NCI-H460 (cell line): ENCODE measurements at places on chromosomes 7 and 10.

GRCh38 chr10:58019863-58020537 lies 247.7 kb downstream of the IPMK start:
- DNase-seq, result no peak

DNA sequence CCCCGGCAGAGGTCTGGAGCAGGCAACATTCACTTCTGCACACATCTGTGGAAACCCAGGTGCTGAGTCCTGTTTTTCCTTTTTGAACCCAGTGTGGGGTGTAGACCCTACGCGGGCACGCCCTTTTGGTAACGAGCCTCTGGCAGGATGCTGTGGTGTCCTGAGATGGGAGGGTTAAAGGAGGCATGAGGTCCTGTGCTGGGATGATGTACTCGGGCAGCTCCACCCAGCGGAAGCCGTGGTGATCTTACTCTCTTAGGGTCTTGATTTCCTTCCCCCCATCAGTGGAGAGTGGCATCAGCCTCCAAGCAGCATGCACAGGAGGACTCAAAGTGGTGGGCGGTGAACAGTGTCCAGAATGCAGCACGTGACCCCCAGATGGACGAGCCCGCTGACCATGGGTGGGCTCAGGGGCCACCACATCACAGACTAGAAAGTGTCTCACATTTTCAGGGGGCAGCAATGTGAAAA lies 148.6 kb downstream of the DNAJB6 start:
- no peak for DNase-seq

DNA sequence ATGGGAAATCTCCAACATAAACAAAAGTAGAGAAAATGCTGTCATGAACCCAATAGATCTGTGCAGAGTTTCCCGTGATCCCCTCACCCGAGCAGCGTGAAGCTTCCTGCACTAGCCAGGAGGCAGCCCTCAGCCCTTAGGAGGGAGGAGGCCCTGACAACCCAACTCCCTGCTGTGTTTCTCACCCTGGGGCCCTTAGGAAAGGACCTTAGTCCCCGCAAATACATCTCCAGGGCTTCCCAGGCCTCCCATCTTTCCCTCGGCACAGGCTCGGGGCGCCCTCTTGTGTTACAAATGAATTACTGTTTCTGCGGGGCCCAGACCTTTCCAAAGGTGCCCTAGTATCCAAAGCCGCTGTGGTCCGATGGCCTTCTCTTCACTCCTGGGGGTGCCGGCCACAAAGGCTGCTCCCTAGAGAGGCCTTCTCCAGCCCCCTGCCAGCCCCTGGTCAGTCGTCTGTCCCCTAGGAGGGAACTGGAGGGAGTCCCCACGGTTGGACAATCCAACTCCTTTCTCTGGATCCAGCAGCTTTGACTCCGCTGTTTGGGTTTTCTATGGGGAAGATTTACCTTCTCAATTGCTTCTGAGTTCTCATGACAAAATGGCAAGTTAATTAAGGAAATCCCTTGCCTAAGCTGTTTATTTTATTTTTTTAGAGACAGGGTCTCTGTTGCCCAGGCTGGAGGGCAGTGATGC lies 49.9 kb upstream of the SH2B2 start:
- DNase-seq, result peak; percentile 70

GRCh38 chr7:32536585-32536984 lies 41.3 kb downstream of the AVL9 start:
- DNase-seq, result no peak

DNA sequence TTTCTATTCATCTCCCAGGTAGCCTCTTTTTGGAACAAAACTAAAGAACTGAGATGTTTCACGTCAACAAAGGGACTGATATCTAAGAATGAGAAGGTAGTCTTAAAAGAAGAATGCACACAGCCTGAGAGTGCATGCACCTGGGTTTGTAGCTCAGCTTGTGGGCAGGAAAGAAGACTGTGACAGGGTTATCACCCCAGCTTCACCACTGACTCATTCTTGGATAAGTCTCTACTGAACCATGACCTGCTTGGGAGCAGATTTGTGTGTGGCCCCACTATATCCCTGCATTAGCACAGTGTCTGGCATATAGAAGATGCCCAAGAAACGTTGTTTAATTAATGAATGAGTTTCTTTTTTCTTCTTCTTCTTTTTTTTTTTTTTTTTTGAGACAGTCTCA lies 187.5 kb downstream of the GPAM start:
- DNase-seq, result no peak

- DNase-seq, result no peak
Observed at GRCh38 chr7:136122026-136122425, 144.9 kb upstream of the MTPN start.

DNA sequence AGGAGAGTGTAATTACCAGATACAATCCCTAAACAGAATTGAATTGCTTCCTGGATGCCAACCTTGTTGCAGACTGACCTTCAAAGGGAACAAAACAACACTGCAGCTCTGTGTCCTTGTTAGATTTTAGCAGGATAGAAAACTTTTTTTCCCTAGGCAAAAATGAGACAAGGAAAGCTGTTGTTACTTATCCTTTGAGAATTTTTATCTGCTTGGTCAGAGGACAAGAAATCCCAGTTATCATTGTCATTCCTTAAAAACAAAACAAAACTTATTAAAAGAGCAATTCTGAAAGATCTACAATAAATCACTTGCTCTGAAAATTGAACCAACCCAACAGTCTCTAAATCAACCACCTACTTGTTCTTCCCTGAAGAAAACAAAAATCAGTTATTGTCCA lies 652.6 kb downstream of the REEP3 start:
- no peak for DNase-seq

DNA sequence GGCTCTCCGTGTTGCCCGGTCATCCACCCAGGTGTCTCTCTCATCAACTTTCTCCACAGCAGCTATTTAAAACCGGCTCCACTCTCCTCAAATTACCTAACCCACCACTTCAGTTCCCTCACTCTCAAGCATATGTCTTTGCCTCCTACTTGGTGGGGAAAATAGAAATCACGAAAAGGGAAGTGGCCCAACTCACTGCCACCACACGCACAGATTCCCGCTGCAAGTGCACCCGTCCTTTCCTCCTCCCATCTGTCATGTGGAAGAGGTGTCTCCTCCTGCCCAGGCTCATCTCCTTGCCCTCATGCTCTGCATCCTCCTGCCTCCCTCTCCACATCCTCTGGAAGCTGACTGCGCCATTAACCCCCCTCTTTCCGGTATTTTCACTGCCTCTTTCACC lies 80.8 kb upstream of the MKX start:
- DNase-seq, result no peak
